A549 treated with dexamethasone at 1 μM for 4 hours (cell line): ENCODE measurements at places on chromosomes 5 and 9. TPM values are rescaled to one million over a fixed set of nuclear protein-coding genes. Genes with fewer than 3 reads are reported as not detected.

Gene ADAMTS2
- total RNA-seq, result 0.08 to 0.28 TPM (median 0.09 TPM) in 5 replicates

Gene SEMA4D
- total RNA-seq, result 4.4 to 5.8 TPM (median 5.4 TPM) in 5 replicates

Gene HMCN2
- total RNA-seq, result 0.02 to 0.12 TPM (median 0.02 TPM) in 5 replicates

Gene MYMK
- not detected in 5 replicates for total RNA-seq

Gene KCNV2
- total RNA-seq, result not detected in 5 replicates

Gene RPL12
- total RNA-seq, result 2,736 to 3,119 TPM (median 2,871 TPM) in 5 replicates

Gene STK32A
- 0.18 to 0.30 TPM (median 0.25 TPM) in 5 replicates for total RNA-seq

Gene MEGF10
- total RNA-seq, result 0.13 TPM in 1 of 5 replicates, not detected in the others

Gene CDO1
- total RNA-seq, result not detected in 5 replicates

Gene SUSD1
- 13.4 to 16.7 TPM (median 15.7 TPM) in 5 replicates for total RNA-seq

Gene SOX30
- 0.06 to 0.14 TPM (median 0.08 TPM) in 3 of 5 replicates, not detected in the others for total RNA-seq

Gene IPPK
- total RNA-seq, result 12.2 to 13.3 TPM (median 12.8 TPM) in 5 replicates

Gene MLANA
- total RNA-seq, result not detected in 5 replicates

Gene SLIT3
- 12.9 to 21.8 TPM (median 18.6 TPM) in 5 replicates for total RNA-seq

Gene F12
- 14.4 to 21.3 TPM (median 19.4 TPM) in 5 replicates for total RNA-seq

Gene ANXA6
- 43.9 to 53.1 TPM (median 47.6 TPM) in 5 replicates for total RNA-seq

Gene C9orf57
- total RNA-seq, result not detected in 5 replicates

Gene AOPEP
- total RNA-seq, result 118 to 146 TPM (median 132 TPM) in 5 replicates

Gene RASEF
- 5.1 to 8.3 TPM (median 7.3 TPM) in 5 replicates for total RNA-seq

Gene TMED7
- total RNA-seq, result 44.8 to 61.5 TPM (median 55.6 TPM) in 5 replicates

Gene CCDC180
- total RNA-seq, result 0.48 to 0.73 TPM (median 0.62 TPM) in 5 replicates

Gene GABRA1
- total RNA-seq, result not detected in 5 replicates

Gene NUTM2G
- total RNA-seq, result 0.05 TPM in 1 of 5 replicates, not detected in the others

Gene SAXO1
- total RNA-seq, result 0.04 TPM in 1 of 5 replicates, not detected in the others

Gene LHX2
- total RNA-seq, result 3.2 to 4.1 TPM (median 3.7 TPM) in 5 replicates

Gene AK8
- 0.89 to 1.5 TPM (median 1.1 TPM) in 5 replicates for total RNA-seq

Gene DOK3
- total RNA-seq, result 1.8 to 5.4 TPM (median 3.9 TPM) in 5 replicates

Gene PHF24
- 0.08 to 0.19 TPM (median 0.14 TPM) in 5 replicates for total RNA-seq

Gene LHX3
- 0.05 to 0.13 TPM (median 0.11 TPM) in 5 replicates for total RNA-seq

Gene SLC36A3
- not detected in 5 replicates for total RNA-seq

Gene EIF4EBP3
- total RNA-seq, result 1.3 to 3.1 TPM (median 1.8 TPM) in 5 replicates

Gene TMC1
- 0.07 to 0.17 TPM (median 0.12 TPM) in 4 of 5 replicates, not detected in the other for total RNA-seq

Gene ARRDC1
- 39.9 to 76.5 TPM (median 67.1 TPM) in 5 replicates for total RNA-seq

Gene PCDHGB2
- 0.05 to 0.16 TPM (median 0.11 TPM) in 5 replicates for total RNA-seq
